ENCODE measurements at places on chromosomes 12 and 14.

DNA sequence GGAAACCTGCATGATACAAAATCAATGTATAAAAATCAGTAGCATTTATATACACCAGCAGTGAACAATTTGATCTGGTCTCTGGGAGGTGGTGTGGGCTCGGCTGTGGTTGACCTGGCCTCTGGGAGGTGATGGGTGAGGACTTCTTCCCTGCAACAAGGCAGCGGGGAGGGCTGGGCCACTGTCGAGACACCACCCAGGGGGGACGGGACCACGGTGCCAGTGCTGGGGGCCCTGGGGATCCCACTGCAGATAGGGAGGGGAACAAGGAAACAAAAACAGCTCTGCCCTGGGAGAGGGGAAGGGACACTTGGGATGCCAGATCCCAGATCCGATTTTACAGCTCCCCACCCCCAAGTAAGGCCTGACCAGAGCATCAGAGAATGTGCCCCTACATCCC is 189.6 kb upstream of the SFSWAP start:
- no peak for DNase-seq

- no peak for DNase-seq
These were observed 65.9 kb downstream of the FGD6 start for GRCh38 chr12:95151406-95151805.

DNA sequence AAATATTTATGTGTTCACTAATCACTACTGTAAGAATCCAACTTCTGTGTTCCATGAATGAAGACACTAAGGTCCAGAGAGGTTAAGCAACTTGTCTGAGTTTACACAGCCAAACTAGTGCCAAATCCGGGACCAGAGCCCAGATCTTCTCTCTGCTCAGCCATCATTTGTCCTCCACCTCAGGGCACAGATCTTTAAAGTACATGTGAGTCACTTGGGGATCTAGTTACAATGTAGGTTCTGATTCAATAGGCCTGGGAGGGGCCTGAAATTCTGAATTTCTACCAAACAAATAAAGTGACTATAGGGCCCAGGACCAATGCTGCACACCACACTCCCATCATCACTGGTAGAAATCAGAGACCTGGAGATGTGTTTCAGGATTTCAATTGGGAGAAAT is 162.9 kb downstream of the GXYLT1 start:
- DNase-seq, result no peak

- no peak for DNase-seq
These were observed 953 bp upstream of the NXPH4 start for GRCh38 chr12:57215668-57216013.

DNA sequence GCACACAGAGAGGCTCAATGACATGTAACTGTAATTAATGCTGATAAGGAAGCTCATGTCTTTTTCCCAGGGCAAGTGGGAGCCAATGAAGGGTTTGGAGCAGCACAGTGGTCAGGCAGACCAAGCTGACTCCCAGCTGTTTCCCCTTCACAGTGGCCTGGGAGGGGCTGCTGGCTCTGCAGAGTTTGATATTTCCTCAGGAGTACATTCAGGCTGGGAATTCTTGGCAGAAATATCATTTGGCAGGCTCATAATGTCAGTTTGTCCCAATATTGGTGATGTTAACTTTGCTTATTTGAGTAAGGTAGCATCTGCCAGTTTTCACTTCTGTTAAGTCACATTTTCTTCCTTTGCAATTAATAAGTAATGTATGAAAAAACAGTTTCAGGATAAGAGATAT is 247.0 kb downstream of the EMP1 start:
- DNase-seq, result no peak

DNA sequence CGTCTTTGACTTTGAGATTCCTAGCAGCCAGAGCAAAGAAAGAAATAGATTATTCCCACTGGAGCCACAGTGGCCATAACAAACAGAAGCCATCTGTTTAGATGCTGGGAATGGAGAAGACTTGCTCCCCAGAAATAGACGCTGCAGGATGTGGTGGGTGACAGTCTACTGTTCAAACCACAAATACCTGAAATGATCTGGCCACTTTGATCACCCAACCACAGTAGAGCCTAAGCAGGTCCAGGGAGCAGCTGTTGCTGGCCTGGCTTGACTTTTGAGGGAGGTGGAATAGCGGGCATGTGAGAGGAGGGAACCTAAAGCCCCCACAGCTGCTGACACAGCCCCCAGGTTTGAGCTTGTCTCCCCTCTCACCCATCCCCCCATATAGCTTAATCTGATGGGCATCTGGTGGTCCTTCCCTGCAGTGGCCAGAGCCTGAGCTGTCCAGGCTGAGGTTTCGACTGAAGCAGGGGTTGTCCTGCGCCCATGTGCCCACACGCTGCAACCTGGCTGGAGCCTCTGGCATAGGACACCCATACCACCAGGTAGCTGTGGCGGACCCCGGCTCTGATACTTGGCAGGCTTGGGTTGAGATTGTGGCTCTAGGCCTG is 38.7 kb downstream of the SH2B3 start:
- DNase-seq, result peak; percentile 64

DNA sequence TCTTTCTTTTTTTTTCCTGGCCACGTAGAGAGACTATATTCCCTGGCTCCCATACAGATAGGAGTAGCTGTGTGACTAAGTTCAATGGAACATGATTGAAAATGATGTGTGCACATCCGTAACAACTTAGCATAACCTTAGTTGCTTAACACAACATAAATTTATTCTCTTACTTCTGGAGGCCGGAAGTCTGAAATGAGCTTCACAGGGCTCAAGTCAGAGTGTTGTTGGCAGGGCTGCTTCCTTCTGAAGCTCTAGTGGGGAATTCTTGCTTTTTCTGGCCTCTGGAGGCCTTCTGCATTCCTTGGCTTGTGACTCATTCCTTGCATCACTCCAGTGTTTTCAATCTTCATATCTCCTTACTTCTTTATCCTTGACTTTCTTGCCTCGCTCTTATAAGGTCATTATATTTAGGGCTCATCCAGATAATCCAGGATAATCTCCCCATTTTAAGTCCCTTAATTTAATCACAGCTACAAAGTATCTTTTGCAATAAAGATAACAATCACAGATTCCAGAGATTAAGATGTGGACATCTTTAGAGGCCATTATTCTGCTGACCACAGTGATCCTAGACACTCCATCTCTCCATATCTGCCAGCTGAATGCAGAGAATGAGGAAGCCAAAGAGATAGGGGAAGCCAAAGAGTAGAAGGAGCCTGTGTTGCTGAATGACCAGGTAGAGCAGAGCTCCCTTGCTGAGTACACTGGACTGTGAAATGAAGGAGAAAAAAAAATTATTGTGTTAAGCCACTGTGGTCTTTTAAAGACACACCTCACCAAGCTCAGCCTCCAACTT is 21.0 kb upstream of the SNX6 start:
- no peak for DNase-seq
